ENCODE measurements at places on chromosomes 6 and 20. TPM values are rescaled to one million over a fixed set of nuclear protein-coding genes. Genes with fewer than 3 reads are reported as not detected.

DNA sequence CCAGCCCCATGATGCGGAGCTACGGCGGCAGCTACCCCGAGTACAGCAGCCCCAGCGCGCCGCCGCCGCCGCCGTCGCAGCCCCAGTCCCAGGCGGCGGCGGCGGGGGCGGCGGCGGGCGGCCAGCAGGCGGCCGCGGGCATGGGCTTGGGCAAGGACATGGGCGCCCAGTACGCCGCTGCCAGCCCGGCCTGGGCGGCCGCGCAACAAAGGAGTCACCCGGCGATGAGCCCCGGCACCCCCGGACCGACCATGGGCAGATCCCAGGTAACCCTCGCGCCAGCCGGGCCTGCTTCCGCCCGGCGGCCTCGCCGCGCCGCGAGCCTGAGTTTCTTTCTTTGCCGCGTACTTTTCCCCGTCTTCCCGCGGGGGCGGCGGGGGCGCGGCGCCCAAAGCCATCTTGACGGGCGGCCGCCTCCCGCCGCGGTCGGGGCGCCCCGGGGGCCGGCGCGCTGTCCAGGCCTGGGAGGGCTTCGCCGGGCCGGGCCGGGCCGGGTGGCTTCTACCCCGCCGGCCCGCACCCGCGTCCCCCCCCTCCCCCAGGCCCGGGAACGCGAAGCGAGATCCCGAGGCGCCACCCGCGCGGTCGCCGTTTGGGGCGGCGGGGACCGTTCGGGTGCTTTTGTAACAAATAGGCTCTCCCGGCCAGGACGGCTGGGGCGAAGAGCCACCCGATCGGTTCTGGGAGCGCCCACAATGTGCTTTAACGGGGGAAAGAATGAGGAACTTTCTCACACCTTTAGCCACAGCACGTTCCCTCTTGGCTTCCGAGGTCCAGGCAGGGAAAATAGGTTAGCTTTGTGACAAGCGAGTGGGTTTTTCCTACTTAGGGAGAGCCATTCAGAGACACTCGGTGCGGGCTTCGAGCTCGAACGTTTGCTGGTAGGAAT lies 2.3 kb downstream of the ARID1B start:
- DNase-seq: peak; percentile 48

Gene DLL1
- 16.2 TPM for polyA plus RNA-seq

Gene ADGRF1
- not detected for polyA plus RNA-seq

DNA sequence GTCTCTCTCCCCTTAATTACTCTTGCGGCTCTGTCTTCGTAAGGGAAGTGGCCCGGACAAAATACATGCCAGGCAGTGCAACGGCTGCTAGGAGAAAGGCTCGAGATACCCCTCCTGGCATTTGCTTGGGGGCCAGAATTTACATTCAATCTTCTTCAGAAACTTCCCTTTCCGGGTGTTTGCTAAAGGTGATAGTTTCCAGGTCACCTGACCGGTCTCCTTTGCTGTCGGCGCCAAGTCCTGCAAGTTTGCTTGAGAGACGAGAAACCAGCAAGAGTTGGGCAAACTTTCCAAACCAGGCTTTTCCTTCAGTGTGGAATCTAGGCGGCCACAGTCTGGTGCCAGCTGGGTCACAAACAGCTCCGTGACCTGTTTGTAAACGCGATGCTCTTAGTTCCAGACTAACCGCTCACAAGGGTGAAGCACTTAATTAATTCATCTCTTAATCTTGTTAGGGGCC lies 563 bp upstream of the SRSF3 start:
- DNase-seq: no peak

GRCh38 chr6:148074738-148075137 lies 267.9 kb upstream of the SASH1 start:
- no peak for DNase-seq

GRCh38 chr6:130697995-130698535 lies 129.1 kb upstream of the SMLR1 start:
- peak; percentile 38 for DNase-seq

DNA sequence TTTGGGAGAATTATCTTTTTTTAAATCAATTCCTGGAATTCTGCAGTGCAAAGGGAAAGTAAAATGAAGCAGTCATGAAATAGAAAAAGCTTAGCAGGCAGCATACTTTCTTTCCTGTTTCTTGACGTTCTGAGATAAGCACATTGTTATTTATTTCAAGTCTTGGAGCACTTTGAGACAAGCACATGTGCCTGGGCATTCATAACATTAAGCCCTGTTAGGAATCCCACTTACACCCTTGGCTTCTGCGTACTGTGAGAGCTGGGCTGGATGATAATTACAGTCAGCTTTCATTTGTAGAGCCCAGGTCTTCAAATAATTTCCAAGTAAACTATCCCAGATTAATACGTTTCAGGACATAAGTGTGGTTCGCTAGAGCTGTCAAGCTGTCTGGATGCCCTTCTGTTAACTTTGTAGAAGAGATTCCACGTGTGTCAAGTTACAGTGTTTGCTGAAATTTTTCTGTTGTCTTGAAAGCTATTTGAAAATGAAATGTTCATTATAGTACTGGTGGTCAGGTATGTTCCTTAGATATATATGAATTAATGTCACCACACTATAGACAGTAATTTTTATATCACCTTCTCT lies 8.9 kb downstream of the FARS2 start:
- DNase-seq: no peak

GRCh38 chr6:166046226-166046625 lies 121.4 kb downstream of the TBXT start:
- no peak for DNase-seq

DNA sequence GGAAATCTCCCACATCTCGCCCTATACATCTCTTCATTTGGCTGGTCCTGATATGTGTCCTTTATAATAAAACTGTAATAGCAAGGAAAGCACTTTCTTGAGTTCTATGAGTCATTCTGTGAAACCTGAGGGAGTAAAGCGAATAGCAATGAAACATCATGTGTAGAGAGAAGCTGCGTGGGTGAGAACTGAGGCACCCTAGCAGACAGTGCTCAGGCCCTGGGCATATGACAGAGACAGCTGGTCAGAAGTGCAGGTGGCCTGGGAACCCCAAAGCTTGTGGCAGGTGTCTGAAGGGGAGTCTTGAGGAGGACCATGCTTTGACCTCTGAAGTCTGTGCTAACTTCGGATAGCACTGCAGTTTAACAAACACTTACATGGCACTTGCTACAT lies 1.3 kb upstream of the BLOC1S5 start:
- no peak for DNase-seq

Gene MROH8
- 4.5 TPM for polyA plus RNA-seq

Gene APOM
- polyA plus RNA-seq: 3.2 TPM

DNA sequence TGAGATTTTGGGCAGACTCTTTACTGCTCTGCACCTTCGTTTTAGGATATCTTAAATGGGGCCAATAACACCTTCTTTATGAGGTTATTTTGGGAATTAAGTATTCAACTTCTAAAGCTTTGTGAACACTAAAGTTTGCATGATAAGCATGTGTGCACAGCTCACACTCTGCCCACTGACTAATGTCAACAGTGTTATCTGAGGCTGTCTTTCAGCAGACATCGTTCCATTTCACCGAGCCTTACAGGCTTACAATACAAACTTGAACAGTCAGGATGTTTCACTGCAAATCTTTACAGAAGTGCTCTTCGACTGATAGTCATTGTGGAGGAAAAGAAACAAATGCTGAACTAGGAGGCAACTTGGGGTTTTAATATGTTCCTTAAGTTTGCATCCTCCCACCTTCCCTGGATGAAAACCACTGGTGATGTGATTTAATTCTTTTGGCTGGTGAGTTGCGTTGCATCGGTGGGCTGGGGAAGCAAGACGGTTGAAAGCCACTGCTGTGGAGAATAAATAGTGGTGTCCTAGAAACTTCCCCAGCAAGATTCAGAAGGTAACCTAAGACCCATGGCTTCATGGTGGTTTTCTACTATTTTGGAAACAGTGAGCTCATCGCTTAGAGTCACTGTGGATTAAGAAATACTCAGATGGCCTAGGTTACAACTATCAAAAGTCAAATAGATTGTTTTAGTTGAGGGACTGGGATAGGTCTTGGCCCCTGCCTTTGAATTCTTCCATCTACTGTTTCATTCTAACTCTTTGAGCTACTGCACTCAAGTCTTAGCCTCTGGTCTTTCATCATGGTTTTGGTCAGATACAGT lies 167.2 kb upstream of the MAP3K7 start:
- DNase-seq: no peak

DNA sequence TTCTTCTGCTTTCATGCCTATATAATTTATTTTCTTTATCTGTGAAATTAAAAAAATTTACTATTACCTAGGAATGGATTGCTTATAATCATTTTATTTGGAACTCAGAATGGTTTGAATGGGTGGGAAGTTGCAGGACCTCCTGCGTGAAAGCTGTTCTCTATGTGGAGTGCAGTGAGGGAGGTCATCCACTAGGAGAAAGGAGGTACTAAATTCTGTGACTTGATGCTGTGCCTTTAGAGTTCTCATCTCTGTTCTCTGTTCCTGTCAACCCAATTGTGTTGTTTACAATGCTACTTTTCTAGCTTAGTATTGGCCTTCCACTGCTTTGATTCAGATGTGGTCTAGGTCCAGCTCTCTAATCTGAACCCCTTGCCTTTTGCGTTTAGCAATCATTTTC lies 65.0 kb upstream of the HIVEP1 start:
- no peak for DNase-seq

DNA sequence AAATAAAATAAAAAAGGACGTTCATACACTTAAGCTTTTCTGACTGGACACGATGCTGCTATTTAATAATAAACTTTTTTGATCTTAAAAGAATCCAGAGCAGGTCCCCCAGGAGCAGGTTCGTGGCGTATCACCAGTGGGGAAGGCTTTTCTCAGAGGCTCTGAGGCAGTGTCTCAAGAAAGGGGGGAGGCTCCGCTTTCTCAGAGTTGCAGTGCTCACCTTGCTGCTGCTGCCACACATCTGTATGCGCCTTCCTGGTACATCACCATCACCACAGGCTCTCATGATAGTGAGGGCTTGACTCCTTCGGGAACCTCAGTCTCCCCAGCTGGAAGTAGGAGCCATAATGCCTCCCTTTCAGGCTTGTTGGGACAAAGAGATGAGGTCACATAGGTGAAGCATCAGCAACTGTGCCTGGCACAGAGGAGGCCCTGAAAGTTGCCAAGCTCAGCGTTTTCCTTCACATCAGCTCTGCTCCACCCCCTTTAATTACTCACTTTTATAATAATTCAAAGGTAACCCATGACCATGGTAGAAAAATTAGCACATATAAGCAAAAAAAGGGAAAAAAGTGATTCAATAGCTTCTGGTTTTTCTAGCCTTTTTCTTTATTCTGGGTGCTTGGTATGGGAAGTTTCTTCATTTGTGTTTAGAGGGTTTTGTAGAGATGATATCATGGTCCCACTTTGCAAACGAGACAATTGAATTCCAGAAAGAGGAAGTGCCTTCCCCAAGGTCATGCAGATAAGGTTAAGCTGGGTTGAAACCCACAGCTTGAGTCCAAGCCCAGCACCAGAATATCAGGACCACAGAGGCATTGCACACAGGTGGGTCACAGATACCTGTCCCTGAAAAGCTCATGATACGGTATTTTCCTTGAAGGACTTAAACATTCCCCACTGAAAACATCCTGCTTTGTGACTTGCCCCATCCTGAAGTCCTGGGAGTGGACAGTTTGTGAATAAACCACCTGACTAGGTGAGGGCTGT lies 24.5 kb downstream of the SRSF3 start:
- no peak for DNase-seq

Gene SLA2
- polyA plus RNA-seq: 0.32 TPM

- no peak for DNase-seq
Observed at GRCh38 chr20:38267296-38267695, 6.8 kb upstream of the KIAA1755 start.

Gene ZNF831
- polyA plus RNA-seq: 0.32 TPM

Gene ULBP2
- 0.81 TPM for polyA plus RNA-seq

- DNase-seq: no peak
Observed at GRCh38 chr6:31178143-31179041, 7.9 kb upstream of the POU5F1 start.

DNA sequence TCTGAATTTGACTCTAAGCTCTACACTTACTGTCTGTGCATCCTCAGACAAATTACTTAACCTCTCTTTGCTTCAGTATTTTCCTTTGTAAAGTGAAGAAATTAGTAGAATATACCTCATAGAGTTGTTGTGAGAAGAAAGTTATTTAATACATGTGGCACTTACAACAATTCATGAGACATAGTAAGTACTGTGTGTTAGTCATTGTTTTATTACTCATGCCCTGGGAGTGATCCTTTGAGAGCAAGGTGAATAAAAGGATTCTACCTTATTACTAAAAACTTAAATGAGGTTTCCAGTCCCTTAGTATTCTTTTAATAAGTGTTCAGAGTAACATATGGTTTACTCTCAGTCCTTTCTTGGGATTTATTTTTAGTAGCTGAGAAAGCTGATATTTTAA lies 233.6 kb upstream of the MAP3K7 start:
- no peak for DNase-seq

DNA sequence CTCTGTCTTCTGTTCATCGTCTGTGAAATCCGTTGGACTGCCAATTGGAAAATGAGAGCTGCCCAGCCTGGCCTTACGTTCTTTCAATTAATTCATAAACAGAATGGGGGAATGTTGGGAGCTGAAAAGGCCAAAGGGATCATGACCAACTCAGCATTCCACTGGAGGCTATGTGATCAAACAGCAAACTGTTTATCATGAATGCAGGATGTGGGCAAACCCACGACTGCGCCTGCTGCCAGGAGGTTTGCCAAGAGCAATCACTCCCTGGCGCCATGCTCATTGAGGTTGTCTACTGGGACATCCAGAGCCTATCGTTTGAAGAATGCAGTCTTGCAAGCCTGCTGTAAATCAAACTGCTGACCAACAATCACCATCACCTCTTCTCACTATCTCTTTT lies 9.3 kb upstream of the FKBP1A start:
- no peak for DNase-seq

Gene SAMD5
- polyA plus RNA-seq: 2.9 TPM

GRCh38 chr6:20921578-20921977 lies 387.3 kb downstream of the CDKAL1 start:
- DNase-seq: no peak

Gene KAT14
- polyA plus RNA-seq: 19.7 TPM

Gene SLC17A3
- not detected for polyA plus RNA-seq

Gene PROKR2
- not detected for polyA plus RNA-seq

Gene MYH7B
- polyA plus RNA-seq: 94.0 TPM

GRCh38 chr20:4008877-4009276 lies 6.5 kb downstream of the RNF24 start:
- DNase-seq: no peak

Gene IL17A
- polyA plus RNA-seq: not detected

All from muscle of back (tissue), 13 donors.